CD4-positive, alpha-beta T cell (primary cell): ENCODE measurements at places on chromosomes 7 and 10.

- H3K4me3 ChIP-seq, result no peak overlapping the region
- H3K36me3 ChIP-seq, result no peaks in the 10 kb centered on the region
- H3K27me3 ChIP-seq, result no peaks in the 10 kb centered on the region
- H3K4me1 ChIP-seq, result no peaks in the 10 kb centered on the region
Observed at GRCh38 chr7:18257711-18258110, 230.1 kb upstream of the PRPS1L1 start.

- H3K27me3 ChIP-seq, result no peaks in the 10 kb centered on the region
- H3K4me1 ChIP-seq, result no peaks in the 10 kb centered on the region
- H3K36me3 ChIP-seq, result no peaks in the 10 kb centered on the region
- no peak overlapping the region for H3K27ac ChIP-seq
- DNase-seq, result no peak
Observed at GRCh38 chr7:115812794-115813193, 217.8 kb downstream of the TFEC start.

DNA sequence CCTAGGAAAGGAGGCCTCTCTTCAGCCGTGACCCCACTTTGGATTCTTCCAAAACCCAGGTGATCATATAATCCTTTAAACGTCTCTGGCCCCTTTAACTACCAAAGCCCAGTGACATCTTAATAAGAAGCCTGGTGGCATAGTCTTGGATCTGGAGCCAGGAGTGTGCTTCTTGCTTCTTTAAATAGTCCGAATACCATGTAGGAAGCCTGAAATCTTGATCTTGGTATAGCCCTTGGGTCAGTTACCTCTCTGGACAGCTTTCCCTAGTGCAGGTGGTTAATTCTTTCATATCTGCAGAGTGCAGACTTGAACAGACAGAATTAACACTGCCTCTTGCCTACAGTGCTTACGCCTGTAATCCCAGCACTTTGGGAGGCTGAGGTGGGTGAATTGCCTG is 138.6 kb upstream of the EFCAB10 start:
- no peak overlapping the region for H3K27ac ChIP-seq
- H3K36me3 ChIP-seq, result no peaks in the 10 kb centered on the region
- no peak for DNase-seq
- H3K4me1 ChIP-seq, result no peaks in the 10 kb centered on the region
- no peak overlapping the region for H3K4me3 ChIP-seq
- no peaks in the 10 kb centered on the region for H3K27me3 ChIP-seq

DNA sequence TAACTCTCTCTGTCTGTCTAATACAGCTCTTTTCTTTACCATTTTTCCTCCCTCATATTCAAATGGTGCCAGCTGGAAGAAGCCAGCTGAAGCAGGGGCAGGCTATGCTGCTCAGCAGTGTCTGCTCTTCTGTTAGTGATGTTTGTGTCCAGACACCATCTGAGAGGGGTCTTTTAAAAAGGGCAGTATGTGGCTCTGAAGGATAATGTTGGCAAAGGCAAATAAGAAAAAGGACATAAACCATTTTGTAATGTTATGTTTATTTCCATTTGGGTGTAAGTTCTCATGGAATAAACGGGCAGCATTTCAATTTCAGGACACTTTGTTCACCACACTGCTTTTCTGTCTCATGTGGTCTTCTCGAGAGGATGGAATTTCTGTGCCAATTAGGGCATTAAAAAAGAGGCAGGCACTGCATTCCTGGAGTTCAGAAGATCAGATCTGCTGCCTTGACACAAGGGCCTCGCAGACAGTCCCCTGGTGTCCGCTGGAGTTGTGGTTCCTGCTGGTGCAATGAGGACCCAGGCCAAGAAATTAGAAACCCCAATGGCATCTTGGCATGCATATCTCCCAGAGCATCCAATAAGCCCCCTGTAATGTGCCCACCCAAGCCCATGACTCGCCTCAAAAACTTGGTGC is 109.0 kb upstream of the ELMO1 start:
- H3K36me3 ChIP-seq, result no peaks in the 10 kb centered on the region
- no peaks in the 10 kb centered on the region for H3K4me1 ChIP-seq
- H3K27ac ChIP-seq, result no peak overlapping the region

- DNase-seq, result no peak
- H3K36me3 ChIP-seq, result peaks cover 22% of the 10 kb centered on the region
- H3K4me1 ChIP-seq, result peaks cover 20% of the 10 kb centered on the region
- no peak overlapping the region for H3K4me3 ChIP-seq
Observed at GRCh38 chr7:135152442-135152841, 4.6 kb downstream of the TMEM140 start.

GRCh38 chr7:88090671-88091070 is 129.2 kb downstream of the SRI start:
- H3K4me1 ChIP-seq, result no peaks in the 10 kb centered on the region
- H3K4me3 ChIP-seq, result no peak overlapping the region
- no peaks in the 10 kb centered on the region for H3K27me3 ChIP-seq
- no peaks in the 10 kb centered on the region for H3K36me3 ChIP-seq

DNA sequence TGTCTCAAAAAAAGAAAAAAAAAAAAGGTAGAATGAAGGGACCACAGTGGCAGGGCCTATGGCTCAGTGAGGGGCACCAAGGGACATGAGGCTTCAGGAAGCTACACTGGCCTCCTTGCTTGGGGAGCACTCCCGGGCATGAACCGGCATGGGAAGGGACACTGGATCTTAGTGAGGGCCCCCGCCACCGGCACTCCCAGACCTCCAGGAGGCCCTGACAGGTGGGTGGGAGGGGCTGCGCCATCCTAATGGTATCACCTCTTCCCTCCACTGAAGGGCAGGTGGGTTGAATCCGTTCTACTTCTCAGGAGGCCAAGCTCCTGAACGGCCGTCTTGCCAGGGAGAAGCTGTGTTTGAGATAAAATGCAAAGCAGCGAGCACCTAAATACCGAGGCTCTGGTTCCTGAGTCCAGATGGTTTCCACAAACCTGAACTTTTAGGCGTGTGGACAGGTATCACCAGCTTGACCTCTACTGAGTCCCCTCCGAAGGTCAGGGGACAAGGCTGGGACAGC is 69.8 kb downstream of the C10orf143 start:
- H3K4me1 ChIP-seq, result no peaks in the 10 kb centered on the region
- H3K27ac ChIP-seq, result no peak overlapping the region
- H3K27me3 ChIP-seq, result no peaks in the 10 kb centered on the region
- DNase-seq, result no peak
- no peak overlapping the region for H3K4me3 ChIP-seq

- no peak overlapping the region for H3K4me3 ChIP-seq
- H3K27ac ChIP-seq, result no peak overlapping the region
- no peaks in the 10 kb centered on the region for H3K36me3 ChIP-seq
- DNase-seq, result no peak
- peaks cover 2% of the 10 kb centered on the region for H3K4me1 ChIP-seq
Observed at GRCh38 chr10:131653140-131653539, 247.7 kb upstream of the PPP2R2D start.

GRCh38 chr7:31729195-31729804 is 42.3 kb downstream of the PPP1R17 start:
- H3K4me3 ChIP-seq, result no peak overlapping the region
- no peak for DNase-seq

DNA sequence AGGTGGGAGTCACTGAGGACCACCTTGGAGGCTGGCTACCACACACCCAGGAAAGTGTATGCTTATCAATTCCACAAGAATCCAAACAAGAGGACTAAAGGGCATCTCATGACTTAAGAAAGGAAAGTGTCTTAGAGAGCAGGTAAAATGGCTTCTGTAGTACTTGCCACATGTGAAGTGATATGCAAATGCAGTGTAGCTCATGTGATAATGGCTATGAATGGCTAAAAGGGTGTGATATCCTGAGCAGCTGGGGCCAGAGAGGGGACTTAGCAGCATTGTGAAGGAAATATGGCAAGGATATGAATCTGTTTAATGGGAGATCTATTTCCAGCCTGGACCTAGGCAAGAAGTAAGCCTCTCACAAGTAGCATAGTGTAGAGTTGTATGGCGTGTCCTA is 90.5 kb downstream of the BUB3 start:
- no peaks in the 10 kb centered on the region for H3K36me3 ChIP-seq
- H3K4me1 ChIP-seq, result peaks cover 30% of the 10 kb centered on the region
- no peaks in the 10 kb centered on the region for H3K27me3 ChIP-seq
- H3K27ac ChIP-seq, result no peak overlapping the region
- H3K4me3 ChIP-seq, result no peak overlapping the region

DNA sequence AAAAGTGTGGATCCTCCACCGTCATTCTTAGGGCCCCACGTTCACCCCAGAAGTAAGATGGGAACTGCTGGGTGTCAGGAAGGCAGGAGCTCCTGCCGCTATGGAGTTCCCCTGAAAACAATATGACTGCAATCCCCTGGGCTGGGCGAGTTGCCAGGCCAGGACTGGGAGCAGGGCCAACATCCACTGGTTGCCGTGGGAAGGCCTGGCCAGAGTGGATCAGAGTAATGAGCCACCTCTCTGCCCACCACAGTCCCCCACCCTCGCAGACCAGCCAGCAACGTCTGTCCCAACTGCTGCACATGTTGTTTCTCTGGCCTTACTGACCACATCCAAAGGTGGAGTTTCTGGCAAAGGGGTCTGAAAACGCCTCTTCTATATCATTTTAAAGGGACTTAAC is 86.6 kb downstream of the STRA8 start:
- H3K4me1 ChIP-seq, result no peaks in the 10 kb centered on the region
- H3K36me3 ChIP-seq, result no peaks in the 10 kb centered on the region
- no peak for DNase-seq
- H3K27me3 ChIP-seq, result no peaks in the 10 kb centered on the region
- no peak overlapping the region for H3K4me3 ChIP-seq
- no peak overlapping the region for H3K27ac ChIP-seq

DNA sequence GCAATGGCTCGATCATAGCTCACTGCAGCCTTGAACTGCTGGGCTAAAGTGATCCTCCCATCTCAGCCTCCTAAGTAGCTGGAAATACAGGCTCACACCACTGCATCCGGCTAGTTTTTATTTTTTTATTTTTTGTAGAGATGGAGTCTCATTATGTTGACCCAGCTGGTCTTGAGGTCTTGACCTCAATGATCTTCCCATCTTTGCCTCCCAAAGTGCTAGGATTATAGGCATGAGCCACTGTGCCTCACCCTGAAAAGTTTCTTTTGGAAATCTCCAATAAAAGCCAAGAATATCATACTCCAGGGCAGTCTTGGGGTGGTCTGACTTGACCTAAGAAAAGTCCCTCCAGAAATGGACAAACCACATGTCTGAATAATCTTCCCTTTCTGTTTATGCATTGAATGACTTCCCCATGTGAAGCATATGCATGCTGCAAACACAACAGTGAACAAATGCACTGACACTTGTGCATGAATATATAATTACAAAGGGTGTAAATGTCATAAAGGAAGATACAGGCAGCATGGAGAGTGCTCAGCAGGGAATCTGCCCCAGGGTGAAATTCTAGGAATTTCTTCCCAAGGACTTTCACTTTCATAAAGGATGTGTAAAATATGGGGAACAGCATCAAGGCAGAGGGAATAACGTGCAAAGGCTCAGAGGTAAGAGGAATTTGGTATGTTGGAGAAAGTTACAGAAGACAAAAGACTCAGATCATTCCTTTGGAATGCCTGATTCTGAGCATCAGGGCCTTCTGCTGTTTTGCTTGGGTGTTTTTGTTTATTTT is 142.4 kb upstream of the LYZL1 start:
- H3K4me1 ChIP-seq, result no peaks in the 10 kb centered on the region
- no peak overlapping the region for H3K4me3 ChIP-seq
- no peak overlapping the region for H3K27ac ChIP-seq
- H3K27me3 ChIP-seq, result peaks cover 5% of the 10 kb centered on the region

- H3K4me3 ChIP-seq, result no peak overlapping the region
- no peaks in the 10 kb centered on the region for H3K27me3 ChIP-seq
- no peak overlapping the region for H3K27ac ChIP-seq
Observed at GRCh38 chr10:113084031-113084430, 134.0 kb downstream of the TCF7L2 start.

DNA sequence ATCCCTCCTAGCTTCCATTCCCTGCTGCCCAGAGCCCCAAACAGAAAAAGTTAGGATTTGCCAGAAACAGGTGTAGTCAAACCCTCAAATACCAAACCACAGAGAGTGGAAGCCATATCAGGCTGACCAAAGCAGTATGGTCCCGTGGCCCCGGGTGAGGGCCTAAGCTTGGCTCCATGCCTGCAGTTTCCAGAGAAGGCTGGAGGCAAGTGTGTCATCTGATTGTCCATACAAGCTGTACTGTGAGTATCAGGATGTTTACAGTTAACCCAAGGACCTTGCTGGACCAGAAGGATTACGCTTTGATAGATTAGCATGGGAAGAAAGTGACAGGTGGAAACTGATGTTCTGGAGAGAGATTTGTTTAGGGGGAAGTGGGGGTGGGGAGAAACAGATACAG is 96.3 kb downstream of the PRKAG2 start:
- H3K4me1 ChIP-seq, result peaks cover 11% of the 10 kb centered on the region
- no peak overlapping the region for H3K27ac ChIP-seq
- H3K4me3 ChIP-seq, result no peak overlapping the region
- no peaks in the 10 kb centered on the region for H3K27me3 ChIP-seq

DNA sequence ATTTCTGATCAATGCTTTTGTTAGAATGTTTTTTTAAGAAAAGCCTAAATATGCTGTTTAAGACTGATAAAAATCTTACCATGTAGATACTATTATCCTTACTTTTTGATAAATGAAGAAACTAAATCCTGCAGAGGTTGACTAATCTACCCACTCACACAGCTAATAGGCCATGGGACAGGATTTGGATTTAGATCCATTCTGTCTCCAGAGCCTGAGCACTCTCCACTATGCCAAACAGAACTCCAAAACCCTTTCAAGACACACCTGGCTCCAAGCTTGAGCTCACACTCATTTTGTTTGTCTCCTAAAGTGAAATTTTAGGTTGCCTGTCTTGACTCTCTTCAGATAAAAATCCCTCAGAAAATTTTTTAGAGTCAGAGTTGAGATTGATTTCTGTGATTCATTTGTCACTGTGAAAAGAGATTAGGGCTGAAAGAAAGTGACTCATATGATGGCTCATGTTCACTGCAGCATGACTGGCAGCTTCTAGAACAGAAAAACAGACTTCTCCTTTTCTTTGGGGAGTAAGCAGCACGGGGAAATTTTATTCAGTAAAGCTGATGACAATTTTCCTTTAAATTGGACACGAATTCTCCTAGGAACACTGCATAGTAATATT is 132.3 kb upstream of the POT1 start:
- H3K4me3 ChIP-seq, result no peak overlapping the region
- DNase-seq, result no peak
- no peaks in the 10 kb centered on the region for H3K36me3 ChIP-seq
- no peaks in the 10 kb centered on the region for H3K4me1 ChIP-seq
- no peaks in the 10 kb centered on the region for H3K27me3 ChIP-seq
- no peak overlapping the region for H3K27ac ChIP-seq

GRCh38 chr10:97791824-97792721 is 20.3 kb upstream of the SFRP5 start:
- no peaks in the 10 kb centered on the region for H3K27me3 ChIP-seq
- H3K4me3 ChIP-seq, result no peak overlapping the region
- H3K4me1 ChIP-seq, result peaks cover 26% of the 10 kb centered on the region
- peak; percentile 83 for DNase-seq
- H3K27ac ChIP-seq, result no peak overlapping the region
- H3K36me3 ChIP-seq, result no peaks in the 10 kb centered on the region

GRCh38 chr7:78015574-78016260 is 217.1 kb downstream of the PHTF2 start:
- H3K27ac ChIP-seq, result no peak overlapping the region
- H3K27me3 ChIP-seq, result peaks cover 12% of the 10 kb centered on the region
- peaks cover 11% of the 10 kb centered on the region for H3K4me1 ChIP-seq
- no peak overlapping the region for H3K4me3 ChIP-seq

GRCh38 chr10:76547352-76547972 is 1090.1 kb downstream of the KCNMA1 start:
- H3K27me3 ChIP-seq, result no peaks in the 10 kb centered on the region
- DNase-seq, result peak; percentile 1
- H3K4me3 ChIP-seq, result no peak overlapping the region
